ENCODE measurements at places on chromosomes 1 and 21. TPM values are rescaled to one million over a fixed set of nuclear protein-coding genes. Genes with fewer than 3 reads are reported as not detected.

DNA sequence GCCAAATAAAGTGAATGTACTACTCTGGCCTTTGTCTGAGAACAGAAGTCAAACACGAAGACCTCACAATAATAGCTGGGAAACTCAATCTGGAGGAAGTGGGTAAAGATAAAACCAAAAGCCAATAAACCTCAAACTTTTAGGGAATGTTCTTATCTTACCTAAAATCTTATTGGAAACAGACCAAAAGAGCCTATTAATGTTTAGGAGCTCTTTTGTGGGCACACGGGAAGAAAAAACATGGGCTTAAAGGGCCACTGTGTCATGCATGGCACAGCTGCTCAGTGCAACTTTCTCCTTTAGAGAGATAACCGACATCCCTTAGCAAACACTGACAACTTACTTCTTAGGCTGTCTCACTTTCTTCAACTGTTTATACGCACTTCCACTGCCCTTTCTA is 16.1 kb downstream of the EIF2B3 start:
- DNase-seq, result no peak

GRCh38 chr1:160748181-160748877 is 9.3 kb downstream of the SLAMF7 start:
- DNase-seq, result no peak

DNA sequence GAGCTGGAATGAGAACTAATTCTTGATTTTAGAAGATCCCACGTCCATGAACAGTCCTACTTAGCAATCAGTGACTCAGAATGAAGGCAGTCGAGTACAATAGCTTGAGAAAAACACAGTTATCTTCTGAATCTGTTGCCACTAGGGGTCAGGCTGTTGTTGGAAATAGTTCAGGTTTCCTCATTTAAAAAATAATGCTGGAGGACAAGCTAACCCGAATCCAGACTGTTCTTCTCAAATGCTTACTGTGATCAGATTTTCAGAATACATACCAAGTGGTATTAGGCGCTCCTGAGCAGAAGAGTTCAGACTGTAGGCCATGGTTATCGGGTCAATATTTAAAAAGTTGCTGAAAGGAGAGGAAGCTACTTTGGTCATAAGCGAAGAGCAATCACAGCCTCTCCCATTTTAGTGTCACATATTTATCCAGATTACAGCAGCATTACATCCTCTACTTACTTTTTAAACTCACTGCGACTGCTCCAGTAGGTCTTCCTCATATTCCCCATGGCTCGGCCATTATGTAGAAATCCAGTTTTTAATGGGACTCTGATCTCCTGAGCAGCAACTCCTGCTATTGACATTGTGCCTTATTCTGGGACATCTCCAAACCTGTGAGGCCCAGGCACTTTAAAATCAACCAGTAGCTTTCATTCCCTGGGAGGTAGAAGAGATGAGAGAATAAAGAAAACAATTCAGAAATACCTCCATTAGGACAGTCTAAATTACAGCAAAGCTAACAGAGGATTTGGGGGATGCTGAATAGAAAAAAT is 10.9 kb downstream of the ERRFI1 start:
- peak; percentile 9 for DNase-seq

DNA sequence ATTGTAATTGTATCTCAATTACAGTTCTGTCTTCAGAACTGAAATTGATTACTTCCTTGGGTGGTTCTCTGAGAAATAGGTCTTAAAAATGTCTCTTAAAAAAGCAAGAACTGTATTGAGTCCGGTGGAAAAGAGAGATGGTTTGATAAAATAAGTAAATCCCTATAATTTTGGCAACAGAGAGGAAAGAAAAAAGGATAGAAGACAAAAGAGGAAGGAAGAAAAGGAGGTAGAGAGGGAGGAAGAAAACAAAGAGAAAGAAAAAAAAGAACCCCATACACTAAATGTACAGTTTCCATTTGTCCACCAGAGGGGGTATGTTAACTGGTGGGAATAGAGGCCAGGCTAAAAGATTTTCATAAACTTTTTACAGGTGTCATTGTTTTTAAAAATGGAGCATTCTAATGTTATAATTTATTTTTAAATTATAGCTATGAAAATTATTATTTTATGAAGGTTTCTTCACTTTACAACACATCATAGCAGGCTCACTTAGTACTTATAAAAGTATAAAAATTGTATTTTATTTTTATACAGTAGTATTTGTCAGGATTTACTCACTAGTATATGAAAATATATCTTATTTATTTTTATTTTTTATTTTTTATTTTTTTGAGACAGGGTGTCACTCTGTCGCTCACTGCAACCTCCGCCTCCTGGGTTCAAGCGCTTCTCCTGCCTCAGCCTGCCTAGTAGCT is 2.1 kb upstream of the UBE2T start:
- DNase-seq, result peak; percentile 64

DNA sequence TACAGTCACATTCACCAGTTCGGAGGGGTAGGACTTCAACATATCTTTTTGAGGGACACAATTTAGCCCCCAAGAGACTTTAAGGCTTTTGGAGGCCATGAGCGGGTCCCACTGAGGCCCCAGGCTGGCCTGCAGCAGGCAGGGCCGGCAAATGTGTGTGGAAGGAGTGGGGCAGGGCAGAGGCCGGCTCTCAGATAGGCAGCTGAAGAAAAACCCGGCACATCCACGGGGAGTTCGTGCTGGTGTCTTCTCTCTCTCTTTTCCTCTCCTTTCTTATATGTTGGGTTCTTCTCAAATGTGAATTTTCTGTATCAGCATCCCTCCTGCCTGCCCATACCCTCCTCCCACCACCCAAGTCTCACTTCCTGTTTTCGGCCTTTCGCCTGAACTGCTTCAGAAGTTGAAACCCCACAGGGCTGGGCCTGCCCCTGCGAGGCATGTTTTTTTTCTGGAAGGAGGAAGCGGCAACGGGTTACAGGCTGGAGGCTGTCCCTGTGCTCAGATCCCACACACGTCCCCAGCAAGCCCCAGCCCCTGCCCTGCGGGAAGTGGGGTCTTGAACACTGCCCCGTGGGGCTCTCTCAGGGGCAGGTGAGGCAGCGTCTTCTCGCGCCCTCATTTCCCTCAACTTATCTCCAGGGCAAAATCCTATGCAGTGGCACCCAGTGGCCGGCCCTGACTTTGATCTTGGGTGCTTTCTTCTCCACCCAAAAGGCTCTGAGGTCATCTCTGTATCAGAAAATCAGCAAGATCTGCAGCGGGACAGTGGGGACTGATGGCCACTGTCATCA is 9.7 kb upstream of the UMODL1 start:
- peak; percentile 12 for DNase-seq

DNA sequence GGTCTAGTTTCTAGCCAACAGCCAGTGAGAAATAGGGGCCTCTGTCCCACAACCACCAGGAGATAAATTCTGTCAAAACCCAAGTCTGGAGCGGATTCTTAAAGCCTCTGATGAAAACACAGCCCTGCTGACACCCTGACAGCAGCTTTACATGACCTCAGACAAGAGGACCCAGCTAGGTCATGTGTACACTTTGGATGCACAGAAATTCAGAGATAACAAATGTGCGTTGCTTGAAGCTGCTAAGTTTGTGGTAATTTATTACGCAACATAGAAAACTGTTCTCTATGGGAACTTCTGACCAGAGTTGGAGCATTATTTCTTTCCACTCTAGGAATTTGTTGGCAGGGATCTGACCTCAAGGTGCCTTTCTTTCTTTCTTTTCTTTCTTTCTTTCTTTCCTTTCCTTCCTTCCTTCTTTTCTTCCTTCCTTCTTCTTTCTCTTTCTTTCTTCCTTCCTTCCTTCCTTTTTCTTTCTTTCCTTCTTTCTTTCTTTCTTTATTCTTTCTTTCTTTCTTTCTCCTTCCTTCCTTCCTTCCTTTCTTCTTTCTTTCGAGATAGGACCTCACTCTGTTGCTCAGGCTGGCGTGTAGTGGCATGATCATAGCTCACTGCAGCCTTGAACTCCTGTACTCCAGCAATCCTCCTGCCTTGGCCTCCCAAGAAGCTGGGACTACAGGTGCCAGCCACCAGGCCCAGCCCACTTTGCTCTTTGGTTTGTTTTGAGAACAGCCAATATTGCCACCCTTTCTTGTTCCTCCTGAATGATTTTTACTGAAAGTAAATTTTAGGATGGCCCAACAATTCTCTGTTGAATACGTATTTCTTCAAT is 14.9 kb upstream of the HMGCS2 start:
- DNase-seq, result no peak

- no peak for DNase-seq
These were observed 7.3 kb upstream of the CA6 start for GRCh38 chr1:8938232-8938999.

DNA sequence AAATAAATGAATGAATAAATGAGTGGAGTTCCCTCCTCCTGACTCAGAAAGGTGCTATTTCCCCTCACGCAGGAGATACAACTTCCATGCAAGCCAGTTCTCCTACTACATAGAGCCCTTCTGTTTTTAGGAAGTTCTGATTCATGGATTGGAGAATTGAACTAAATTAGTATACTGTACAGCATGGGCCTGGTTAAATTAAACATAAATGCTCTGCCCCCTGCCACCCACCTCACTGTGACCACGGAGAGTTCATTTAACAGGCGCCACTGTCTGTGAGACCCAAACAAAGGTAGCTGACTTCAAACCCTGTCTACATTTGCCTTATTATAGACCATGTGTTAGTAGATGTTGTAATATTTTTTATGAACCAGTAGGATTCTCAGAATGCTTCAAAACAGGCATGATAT is 9.1 kb upstream of the IRF2BP2 start:
- no peak for DNase-seq

GRCh38 chr1:121418369-121419049 is 233.7 kb downstream of the SRGAP2C start:
- no peak for DNase-seq

GRCh38 chr1:51644533-51645197 is 27.8 kb downstream of the OSBPL9 start:
- no peak for DNase-seq

- DNase-seq, result no peak
These were observed 14.3 kb downstream of the KANK4 start for GRCh38 chr1:62304975-62305374.

DNA sequence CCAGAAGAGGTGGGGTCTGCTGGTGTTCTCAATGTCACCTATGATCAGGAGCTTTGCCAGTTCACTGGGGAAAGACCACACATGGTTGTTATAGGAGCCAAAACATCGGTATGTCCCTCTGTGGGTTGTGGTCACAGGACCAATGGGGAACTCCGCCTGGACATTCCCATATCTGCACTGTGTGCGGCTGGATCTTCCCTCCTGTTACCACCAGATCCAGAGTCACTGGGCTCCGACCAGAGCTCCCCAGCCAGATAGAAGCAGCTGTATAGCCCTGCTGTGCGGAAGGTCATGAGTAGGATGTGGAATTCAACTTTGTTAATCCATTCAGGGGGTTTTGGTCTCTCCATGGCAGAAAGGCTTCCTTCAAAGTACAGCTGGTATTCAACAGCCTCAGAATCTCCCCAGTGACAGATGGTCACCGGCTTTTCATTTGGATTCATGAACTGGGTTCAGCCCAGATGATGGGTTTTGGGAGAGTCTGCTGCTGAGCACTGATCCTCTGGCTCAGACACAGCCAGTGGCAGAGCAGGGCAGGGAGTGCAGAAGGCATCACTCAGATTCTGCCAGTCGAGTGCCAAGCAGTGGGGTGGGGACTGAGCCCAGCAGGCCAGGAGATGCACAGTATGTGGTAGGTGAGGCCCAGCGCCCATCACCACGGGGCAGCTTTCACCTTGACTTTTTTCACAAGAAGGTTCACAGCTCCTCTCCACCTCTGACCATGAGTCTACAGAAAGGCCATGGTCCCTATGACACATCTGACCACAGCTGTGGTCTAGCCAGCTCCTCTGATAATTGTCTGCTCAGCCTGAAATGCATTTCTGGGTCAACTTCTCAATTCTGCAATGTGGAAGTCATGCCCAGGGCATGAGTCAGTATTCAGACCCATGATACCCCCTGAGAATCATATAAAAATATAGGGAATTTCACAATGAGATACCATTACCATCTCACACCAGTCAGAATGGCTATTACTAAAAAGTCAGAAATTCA is 2.9 kb upstream of the SHCBP1L start:
- DNase-seq, result no peak

GRCh38 chr1:211515090-211516023 is 23.4 kb upstream of the RD3 start:
- DNase-seq, result peak; percentile 76

DNA sequence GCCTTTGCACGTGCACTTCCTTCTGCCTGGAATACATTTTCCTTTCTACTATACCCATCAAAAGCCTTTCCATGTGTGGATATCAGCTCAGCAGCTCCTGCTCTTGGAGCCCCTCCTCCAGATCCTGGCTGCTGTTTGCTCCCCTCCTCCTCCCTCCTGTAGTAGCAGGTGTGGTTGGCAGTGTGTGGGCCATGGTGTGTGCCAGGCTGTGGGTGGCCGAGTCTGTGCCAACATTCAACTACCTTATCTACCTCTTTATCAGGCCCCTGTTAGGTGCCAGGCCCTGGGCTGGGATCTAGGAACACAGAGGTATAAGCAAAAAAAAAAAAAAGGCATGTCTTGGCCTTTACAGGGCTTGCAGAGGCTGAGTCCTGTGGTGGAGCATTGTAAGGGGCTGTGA is 180.6 kb upstream of the JUN start:
- DNase-seq, result no peak

- no peak for DNase-seq
These were observed at the start of gene AKT3 for GRCh38 chr1:243850202-243850451. AKT3 (minus strand) TSS chr1:243850243; CDS start chr1:243843170, 7,073 bp downstream.

DNA sequence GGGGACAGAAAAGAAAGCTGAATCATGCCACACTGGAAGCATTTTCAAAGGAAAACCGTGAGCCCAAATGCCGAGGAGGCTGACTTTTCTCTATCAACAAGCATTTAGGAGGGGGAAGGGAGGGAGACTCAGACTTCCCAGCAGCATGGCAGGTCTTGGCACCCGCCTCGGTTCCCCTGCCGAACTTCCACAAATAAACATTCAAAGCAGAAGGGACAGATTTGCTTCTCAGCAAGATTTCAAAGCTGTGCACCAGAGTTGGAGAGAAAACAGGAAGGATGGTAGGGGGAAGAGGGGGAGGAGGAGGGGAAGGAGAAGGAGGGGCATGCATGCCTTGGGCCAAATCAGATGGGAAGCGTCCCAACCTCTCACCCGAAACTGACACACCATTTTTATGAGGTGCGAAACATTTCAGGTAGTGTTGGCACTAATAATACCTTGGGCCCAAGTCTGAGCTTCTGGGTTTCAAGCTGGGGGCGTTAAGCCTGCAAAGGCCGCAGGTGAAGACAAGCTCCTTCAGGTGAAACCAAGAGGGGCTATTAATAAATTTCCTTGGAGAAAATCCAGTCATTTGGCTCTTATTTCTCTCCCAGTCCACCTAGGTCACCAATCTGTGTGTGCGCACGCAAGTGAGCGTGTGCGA is 26.4 kb downstream of the ABCA4 start:
- no peak for DNase-seq

The TEX38 gene
- total RNA-seq, result not detected

The SHISA4 gene
- 0.44 TPM for total RNA-seq

The RAB4A gene
- 33.4 TPM for total RNA-seq
